NCI-H2171 treated with DMSO at 0.1 percent for 48 hours (cell line): ENCODE measurements at places on chromosomes 11 and 22.

- no peak for DNase-seq
Observed at GRCh38 chr11:62806611-62807121, 1.4 kb upstream of the NXF1 start.

DNA sequence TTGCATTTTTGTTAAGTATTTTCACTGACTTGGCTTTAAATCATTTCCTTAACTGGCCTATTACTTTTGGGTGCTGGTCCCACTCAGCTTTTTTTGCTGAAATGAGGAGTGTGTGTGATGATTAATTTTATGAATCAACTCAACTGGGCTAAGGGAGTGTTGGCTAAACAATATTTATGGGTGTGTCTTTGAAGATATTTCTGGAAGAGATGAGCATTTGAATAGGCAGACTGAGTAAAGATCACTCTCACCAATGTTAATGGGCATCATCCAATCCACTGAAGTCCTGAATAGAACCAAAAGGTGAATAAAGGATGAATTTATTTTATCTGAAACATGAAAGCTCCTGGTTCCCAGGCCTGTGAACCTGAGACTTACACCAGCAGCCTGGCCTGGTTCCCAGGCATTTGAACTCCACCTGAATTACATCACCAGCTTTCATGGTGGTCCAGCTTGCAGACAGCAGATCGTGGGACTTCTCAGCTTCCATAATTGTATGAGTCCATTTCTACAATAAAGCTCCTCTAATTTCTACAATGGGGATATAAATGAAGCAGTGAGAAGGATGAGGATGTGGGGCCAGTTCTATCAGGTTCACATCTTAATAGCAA, 241.3 kb upstream of the ZC3H12C start:
- no peak for DNase-seq

- DNase-seq, result no peak
Observed at GRCh38 chr11:14625586-14626205, 17.9 kb upstream of the PDE3B start.

- no peak for DNase-seq
Observed at GRCh38 chr11:28759311-28759710, 651.1 kb downstream of the METTL15 start.

DNA sequence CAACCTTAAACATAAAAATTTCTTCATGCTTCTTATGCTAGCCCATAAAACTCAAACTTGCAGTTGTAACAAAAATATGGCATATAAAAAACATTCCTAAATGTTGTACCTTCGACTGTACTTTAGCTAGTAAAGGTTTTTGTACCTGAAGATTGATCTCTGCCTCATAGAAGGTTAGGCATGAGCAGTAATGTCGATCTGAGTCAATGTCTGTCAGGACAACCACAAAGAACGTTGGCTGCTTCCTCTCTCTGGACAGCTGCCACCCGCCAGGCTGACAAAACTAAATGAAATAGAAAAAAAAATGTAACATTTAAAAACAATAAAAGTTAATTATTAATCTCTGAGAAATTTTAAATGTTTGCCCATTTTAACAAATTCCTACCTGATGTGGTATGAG, 251.3 kb downstream of the SBF2 start:
- DNase-seq, result no peak

GRCh38 chr22:44147008-44147645, 33.6 kb upstream of the PARVG start:
- DNase-seq, result peak; percentile 73

GRCh38 chr22:24444729-24445466, 17.5 kb downstream of the ADORA2A start:
- DNase-seq, result no peak
